Tracheal epithelial cell (primary cell): ENCODE measurements at places on chromosomes 7 and 10. TPM values are rescaled to one million over a fixed set of nuclear protein-coding genes. Genes with fewer than 3 reads are reported as not detected.

Gene CPA4
- 6.6 and 7.2 TPM in 2 replicates for total RNA-seq

Gene AVPI1
- 83.4 and 178 TPM in 2 replicates for total RNA-seq

Gene FXYD4
- not detected in 2 replicates for total RNA-seq

Gene EEPD1
- total RNA-seq = 4.0 and 8.0 TPM in 2 replicates

Gene FAM221A
- 1.2 and 1.9 TPM in 2 replicates for total RNA-seq

Gene ASB10
- not detected in 2 replicates for total RNA-seq

Gene FOXK1
- total RNA-seq = 23.4 and 36.4 TPM in 2 replicates

Gene TLX1
- total RNA-seq = under 0.01 TPM in 1 of 2 replicates, not detected in the other

Gene EEF1AKMT2
- total RNA-seq = 15.4 and 17.9 TPM in 2 replicates

Gene ADCY1
- 0.21 and 1.9 TPM in 2 replicates for total RNA-seq

Gene TRPV6
- total RNA-seq = under 0.01 TPM in 1 of 2 replicates, not detected in the other

Gene GRID2IP
- total RNA-seq = 0.24 TPM in 1 of 2 replicates, not detected in the other

Gene ZDHHC4
- 52.8 and 96.1 TPM in 2 replicates for total RNA-seq

Gene TMEM196
- under 0.01 TPM in 1 of 2 replicates, not detected in the other for total RNA-seq

Gene VSTM4
- total RNA-seq = under 0.01 TPM in 1 of 2 replicates, not detected in the other

Gene NKX1-2
- 1.5 and 2.2 TPM in 2 replicates for total RNA-seq

Gene NOLC1
- total RNA-seq = 55.8 and 66.3 TPM in 2 replicates

Gene DNAJB9
- 50.3 and 64.6 TPM in 2 replicates for total RNA-seq

Gene CNPY1
- total RNA-seq = not detected in 2 replicates

Gene CAV2
- 225 and 241 TPM in 2 replicates for total RNA-seq

Gene HOXA10
- total RNA-seq = under 0.01 and 2.2 TPM in 2 replicates

Gene TBL2
- total RNA-seq = 65.2 and 100 TPM in 2 replicates

Gene BHLHA15
- total RNA-seq = 0.85 and 3.4 TPM in 2 replicates

Gene SSC4D
- 0.64 and 5.3 TPM in 2 replicates for total RNA-seq

Gene CTNNA3
- under 0.01 TPM in 1 of 2 replicates, not detected in the other for total RNA-seq

Gene GNAI1
- total RNA-seq = 56.1 and 100.0 TPM in 2 replicates

Gene INA
- 1.7 TPM in 1 of 2 replicates, not detected in the other for total RNA-seq

Gene KCNIP2
- total RNA-seq = not detected in 2 replicates

Gene HECW1
- not detected in 2 replicates for total RNA-seq

Gene GRID1
- total RNA-seq = under 0.01 and 0.21 TPM in 2 replicates

Gene IL2RA
- not detected in 2 replicates for total RNA-seq

Gene CALY
- not detected in 2 replicates for total RNA-seq

Gene TMEM140
- 1.2 TPM in 1 of 2 replicates, not detected in the other for total RNA-seq

Gene FAM131B
- total RNA-seq = 0.21 and 0.24 TPM in 2 replicates

Gene AKR1C8
- total RNA-seq = not detected in 2 replicates

Gene LAMTOR4
- total RNA-seq = 55.4 and 59.5 TPM in 2 replicates

Gene CASTOR2
- total RNA-seq = 2.6 and 2.7 TPM in 2 replicates

Gene MDFIC
- total RNA-seq = 14.7 and 23.4 TPM in 2 replicates

Gene TAS2R4
- 0.96 and 1.7 TPM in 2 replicates for total RNA-seq

Gene GPNMB
- total RNA-seq = 19.6 and 142 TPM in 2 replicates

Gene TEX36
- not detected in 2 replicates for total RNA-seq

Gene SRRM3
- 0.21 and 0.24 TPM in 2 replicates for total RNA-seq

Gene SORCS1
- total RNA-seq = not detected in 2 replicates

Gene BLVRA
- total RNA-seq = 31.3 and 32.0 TPM in 2 replicates

Gene PPP1R9A
- total RNA-seq = 0.85 and 6.0 TPM in 2 replicates
